ENCODE measurements at places on chromosomes 7 and 10. TPM values are rescaled to one million over a fixed set of nuclear protein-coding genes. Genes with fewer than 3 reads are reported as not detected.

DNA sequence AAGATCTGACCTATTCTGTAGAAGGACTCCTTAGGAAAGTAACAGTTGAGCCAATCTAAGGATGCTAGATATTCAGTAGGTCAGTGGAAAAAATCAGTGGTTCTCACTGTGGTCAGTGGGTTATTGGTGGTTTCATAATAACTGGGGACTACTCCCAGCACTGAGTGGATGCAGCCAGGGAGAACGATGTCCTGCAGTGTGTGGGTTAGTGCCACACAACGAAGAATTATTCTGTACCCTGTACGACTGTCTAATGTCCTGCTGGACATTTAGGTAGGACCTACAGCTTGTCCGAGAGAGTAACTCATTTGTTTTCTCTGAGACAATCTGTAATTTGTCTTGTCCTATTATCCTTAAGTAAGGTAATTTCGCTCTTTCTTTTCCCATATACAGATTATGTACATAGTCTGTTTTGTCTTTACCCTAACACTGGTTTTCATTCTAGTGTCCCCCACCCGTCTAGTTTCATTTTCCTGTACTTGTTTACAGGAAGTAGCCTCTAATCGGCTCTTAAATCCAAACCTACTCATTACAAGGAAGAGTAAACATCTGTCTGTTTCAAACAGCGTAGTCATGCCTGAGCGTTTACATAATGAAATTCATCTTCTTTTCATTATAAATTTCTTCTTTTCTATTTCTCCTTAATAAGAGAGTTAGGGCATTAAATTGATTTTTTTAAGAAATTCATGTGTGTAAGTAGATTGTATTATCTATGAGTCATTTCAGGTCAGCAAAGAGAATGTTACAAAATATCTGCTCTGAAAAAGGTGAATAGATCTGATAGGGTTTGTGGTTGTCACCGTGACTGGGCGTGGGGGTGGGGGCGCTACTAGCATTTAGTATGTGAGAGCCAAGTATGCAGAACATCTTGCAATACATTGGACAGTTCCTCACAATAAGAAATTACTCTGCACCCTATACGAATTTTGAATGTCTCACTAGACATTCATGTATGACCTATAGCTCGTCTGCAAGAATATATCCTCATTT is 8.3 kb upstream of the ZC3HAV1L start:
- H3K36me3 ChIP-seq = peaks cover 15% of the 10 kb centered on the region
- no peaks in the 10 kb centered on the region for H3K4me1 ChIP-seq
- no peak for DNase-seq

DNA sequence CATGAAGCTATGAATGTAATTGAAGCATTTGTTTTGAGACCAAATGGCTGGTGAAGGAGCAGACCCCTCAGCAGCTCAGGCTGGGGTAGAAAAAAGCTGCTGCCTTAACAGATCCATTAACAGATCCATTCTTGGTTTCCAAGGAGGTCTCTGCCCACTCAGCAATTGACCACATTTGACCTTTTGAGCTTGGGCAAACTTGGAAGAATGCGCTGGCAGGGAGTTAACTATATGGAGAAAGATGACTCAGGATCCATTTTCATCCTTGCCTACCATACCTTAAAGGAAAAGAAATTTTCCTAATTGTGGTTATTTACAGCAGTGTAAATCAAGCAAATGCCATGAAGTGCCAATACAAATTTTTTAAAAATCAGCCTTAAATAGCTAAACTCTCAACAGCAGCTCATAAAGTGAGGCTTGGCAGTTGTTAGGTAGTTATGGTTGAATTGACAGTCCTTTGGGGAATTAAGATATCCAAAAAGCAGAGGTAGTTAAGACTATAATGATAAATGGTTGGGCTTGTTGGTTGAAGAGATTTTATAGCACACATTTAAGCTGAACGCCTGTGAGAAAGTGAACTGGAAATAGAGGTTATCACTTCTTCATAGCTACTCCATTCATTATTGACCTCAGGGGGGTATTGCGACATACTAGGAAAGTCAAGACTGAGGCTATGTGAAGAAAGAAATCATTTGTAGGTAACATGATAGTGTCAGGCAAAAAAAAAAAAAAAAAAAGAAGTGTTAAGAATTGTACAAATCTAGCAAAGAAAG is 83.9 kb downstream of the MKX start:
- H3K36me3 ChIP-seq = no peaks in the 10 kb centered on the region
- no peak overlapping the region for H3K27ac ChIP-seq
- DNase-seq = no peak

DNA sequence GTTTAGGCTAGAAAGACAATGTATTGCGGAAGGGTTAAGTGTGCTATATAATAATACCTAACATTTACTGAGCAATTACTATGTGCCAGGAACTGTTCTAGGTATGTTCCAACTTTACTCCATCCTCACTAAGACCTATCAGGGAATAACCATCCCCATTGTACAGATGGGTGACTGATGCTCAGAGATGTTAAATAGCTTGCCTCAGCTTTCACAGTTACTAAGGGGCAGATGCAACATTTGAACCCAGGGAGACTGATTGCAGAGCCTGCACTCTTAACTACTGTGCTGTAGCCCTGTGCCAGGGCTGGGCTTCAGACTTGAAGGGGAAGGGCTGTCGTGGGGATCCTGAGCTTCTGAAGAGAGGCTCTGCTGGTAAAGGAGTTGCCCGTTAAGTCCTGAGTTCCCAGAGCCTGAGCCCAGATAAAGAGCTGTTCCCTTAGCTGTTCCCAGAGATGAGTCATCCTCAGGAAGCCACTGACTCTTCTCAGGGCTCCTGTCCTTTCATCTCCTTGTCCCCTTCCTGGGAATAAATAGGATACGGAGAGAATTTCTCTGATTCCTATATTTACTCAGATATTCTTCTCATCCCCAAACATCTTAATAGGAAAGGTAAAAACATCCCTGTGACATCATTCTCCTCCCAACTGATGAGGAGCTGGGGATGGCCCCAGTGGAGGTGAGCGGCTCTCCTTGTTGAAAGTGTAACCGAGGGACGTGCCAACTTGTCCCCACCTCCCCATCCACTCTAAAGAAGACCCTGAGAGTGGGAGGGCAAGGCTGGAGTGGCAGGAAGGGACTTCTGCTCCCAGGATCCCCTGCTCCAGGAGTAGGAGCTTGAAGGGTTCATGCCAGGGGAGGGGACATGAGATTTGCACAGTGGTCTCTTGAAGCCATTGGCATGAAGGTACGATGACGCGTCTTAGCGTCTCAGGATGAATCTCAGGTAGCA is 28.0 kb upstream of the HABP2 start:
- H3K4me3 ChIP-seq = no peak overlapping the region
- no peaks in the 10 kb centered on the region for H3K4me1 ChIP-seq
- H3K27ac ChIP-seq = no peak overlapping the region
- no peaks in the 10 kb centered on the region for H3K36me3 ChIP-seq
- no peaks in the 10 kb centered on the region for H3K27me3 ChIP-seq
- DNase-seq = no peak

Gene WNT8B
- not detected for total RNA-seq

Gene ITPRID1
- total RNA-seq = not detected

Measured in gastrocnemius medialis (tissue), 4 donors.